ENCODE measurements at places on chromosomes 6 and 20.

DNA sequence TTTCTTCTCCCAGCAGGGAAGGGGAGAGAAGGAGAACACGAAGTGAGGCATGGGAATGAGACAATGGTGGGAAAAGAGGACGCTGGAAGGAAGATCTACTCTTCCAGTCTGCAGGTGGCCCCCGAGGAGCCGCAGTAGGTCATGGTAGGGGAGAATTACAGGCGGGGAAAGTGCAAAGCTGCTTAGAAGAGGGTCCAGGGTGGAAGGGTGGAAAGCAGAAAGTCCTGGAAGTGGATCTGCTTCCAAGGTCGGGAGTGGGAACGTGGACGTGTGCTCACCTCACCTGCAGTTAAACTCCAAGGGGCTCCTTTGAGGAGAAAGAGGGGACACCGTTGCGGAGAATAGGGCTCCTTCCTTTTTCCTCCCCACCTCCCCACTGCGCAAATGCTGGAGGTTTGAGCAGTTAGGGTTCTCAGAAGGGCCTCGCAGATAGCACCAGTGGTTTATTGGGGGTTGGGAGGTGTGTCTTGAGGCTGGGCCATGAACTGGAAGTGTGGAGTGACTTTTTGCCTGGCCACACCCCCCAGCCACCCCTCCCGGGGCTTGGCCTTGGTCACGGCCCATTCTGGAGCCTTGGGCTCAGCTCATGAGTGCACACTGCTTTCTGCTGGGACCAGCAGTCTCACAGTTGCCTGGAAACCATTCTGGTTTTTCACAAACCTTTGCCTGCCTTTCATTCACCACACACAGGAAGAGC, 100.4 kb upstream of the MLN start:
- peak; percentile 58 for DNase-seq

DNA sequence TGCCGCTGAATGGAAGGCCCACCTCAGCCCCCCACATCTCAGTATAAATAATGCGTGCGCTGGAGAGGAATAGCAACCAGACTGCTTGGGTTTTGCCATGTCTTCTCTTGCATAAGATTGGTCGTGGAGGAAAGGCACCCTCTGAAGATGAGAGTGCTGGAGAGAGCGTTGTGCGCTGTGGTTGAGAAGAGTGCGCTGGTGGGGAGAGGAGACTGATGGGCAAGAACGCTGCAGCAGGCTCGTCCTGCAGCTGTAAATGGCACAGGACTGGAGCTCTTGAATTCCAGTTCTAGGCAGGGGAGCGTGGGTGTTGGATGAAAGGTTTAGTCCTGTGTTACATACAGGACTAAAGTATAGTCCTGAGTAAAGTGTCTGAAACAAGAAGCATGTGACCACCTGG, 51.5 kb downstream of the RPRD1B start:
- no peak for DNase-seq

DNA sequence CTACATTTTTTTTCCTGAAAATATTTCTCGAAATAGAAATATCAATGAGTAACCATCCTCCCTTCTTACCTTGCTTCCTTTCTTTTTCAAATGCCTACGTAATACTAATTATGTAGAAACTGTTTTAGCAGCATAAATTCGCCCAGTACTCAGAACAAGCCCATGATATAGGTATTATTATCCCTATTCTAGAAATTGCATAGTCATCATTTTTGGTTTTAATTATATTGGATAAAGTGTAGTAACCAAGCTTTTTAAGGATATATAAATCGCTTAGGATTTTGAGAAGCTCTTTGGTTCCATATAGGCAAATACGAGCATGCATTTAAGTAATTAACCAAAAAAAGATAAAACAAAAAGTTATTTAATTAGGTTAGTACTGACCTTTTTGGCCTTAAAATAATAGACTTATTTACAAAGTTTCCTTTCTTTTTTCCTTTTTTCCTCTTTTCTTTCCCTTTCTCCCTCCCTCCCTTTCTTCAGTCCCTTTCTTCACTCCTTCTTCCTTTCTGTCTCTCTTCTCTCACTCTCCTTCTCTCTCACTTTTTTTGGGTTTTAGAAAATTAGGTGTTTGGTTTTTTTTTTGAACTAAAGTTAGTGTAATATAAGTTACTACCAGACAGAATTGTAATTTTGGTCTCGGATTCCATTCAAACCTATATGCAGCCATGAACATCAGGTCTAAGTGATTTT, 457.7 kb downstream of the RFPL4B start:
- no peak for DNase-seq

DNA sequence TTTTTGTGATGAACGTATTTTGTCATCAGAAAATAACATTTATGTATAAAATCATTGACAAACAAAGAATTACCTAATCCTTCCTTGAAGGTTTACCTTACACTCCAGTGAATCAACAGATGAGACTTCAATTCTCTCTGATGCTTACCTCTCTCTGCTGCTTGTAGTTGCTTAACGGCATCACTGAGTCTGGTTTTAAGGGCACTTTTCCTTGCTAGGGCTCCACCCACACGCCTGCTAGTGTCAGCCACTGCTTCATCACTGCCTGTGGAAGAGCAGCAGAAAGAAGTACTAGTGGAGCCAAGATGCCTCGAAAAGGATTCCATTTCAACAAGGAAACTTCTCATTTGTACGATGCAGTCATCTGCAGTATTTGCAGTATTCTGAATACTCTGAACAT, 63.0 kb downstream of the FAM229B start:
- DNase-seq, result peak; percentile 25

GRCh38 chr6:43407296-43407695, 20.0 kb upstream of the ABCC10 start:
- no peak for DNase-seq
